Fibroblast of skin of right biceps (primary cell): ENCODE measurements at places on chromosomes 4 and X.

DNA sequence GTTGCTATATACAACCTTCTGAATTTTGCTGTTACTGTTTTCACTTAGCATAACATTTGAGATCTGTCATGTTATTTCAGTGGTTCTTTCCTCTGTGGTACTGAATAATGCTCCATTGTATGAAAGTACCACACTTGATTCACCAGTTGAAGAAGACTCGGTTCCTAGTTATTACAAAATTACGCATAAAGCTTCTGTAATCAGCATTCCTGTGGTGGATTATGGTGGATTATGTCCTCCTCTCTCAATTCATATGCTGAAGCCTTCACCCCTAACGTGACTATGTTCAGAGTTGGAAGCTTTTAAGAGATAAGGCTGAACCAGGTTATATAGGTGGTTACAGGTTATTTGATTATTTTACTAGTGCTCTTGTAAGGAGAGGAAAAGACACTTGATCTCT lies 2143.5 kb upstream of the AGA start:
- no peak for DNase-seq

DNA sequence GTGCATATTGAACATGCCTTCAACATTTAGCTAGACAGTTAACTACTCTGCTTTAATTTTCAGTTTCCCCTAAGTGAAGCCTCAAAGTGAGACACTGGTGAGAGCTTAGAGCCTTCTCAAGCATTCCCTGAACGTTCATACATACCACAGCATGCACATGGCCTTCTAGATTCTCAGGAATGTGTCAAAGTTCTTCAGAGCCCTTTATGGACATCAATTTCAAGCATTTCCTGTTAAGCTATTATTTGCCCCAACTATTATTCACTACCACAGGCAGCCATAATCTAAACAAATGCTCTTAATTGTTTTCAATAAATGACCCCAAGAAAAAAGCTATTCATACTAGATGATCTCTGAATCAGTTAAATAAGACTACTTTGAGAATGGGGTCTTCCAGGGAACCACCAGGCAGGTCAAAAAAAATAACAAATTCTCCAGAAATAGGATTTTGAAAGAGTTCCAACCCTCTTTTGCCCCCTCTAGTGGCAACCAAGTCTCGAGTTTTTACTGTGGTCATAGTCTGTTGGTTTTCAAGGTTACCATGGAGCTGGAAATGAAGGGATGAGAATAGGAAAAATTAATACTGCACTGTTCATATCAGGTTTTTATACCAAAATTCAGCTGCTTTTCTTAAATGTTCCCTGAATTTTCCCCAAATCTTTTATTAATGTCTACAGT lies 235.4 kb downstream of the RAB28 start:
- no peak for DNase-seq

- peak; percentile 0 for DNase-seq
Measured at GRCh38 chr4:140568507-140569306, at the start of gene UCP1. UCP1 (minus strand) TSS chr4:140568961; CDS start chr4:140568729, 232 bp downstream.

DNA sequence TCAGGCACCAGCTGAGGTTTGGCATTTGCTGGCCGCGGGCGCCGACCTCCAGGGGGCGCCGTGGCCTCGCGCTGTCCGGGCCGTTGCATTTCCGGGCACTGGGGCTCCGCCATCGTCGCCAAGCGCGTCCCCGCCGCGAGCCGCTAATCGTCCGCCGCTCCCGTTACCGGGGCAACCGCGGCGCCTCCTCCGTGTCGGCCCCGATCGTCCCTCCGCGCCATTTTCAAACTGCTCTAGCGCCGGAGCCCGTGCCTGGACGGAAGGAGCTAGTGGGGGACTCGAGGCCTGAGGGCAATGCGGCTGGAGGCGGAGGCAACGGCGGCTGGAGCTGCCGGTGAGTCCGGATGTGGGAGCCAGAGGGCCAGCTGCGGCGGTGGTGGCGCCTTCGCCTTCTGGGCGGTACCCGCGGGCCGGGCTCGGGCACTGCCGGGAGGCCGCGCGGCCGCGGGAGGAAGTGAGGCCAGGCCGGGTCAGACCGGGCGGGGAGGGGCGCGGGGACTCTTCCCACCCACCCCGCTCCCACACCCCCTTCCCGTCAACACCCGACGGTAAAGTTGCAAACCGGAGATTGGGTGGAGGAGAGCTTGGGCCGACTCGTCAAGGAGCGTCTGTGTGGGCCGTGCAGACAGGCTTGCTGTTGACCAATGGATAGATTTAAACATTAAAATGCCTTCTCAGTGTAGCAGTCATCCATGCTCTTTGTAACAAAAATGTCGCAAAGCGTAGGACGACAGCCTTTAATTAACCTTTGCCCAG lies at the start of gene CEP135:
Gene CEP135, plus strand, starts transcription at position 220 of the 756 bp plus-strand sequence. CDS start 3,186 bp downstream, outside the sequence.
- DNase-seq = peak; percentile 92

DNA sequence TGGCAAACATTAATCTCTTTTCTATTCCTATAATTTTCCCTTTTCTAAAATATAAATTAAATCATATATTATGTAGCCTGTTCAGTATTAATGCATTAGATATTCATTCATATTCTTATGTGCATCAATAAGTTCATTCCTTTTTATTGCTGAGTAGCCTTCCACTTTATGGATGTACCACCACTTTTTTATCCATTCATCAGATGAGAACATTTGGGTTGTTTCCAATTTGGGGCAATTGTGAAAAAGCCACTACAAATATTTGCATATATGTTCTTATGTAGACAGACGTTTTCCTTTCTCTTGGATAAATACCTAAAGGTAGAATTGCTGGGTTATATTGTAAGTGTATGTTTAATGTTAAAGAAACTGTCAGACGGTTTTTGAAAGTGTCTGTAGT lies 79.4 kb upstream of the MAPK10 start:
- no peak for DNase-seq

GRCh38 chrX:76064825-76065224 lies 108.0 kb upstream of the PBDC1 start:
- no peak for DNase-seq

- DNase-seq = peak; percentile 75
Measured at GRCh38 chr4:121778991-121779628, 14.1 kb upstream of the SMIM43 start.

GRCh38 chrX:114500622-114501021 lies 83.3 kb upstream of the HTR2C start:
- DNase-seq = no peak

- DNase-seq = no peak
Measured at GRCh38 chr4:43765514-43765913, 683.1 kb downstream of the KCTD8 start.

GRCh38 chr4:3702561-3703221 lies 63.5 kb upstream of the ADRA2C start:
- no peak for DNase-seq

DNA sequence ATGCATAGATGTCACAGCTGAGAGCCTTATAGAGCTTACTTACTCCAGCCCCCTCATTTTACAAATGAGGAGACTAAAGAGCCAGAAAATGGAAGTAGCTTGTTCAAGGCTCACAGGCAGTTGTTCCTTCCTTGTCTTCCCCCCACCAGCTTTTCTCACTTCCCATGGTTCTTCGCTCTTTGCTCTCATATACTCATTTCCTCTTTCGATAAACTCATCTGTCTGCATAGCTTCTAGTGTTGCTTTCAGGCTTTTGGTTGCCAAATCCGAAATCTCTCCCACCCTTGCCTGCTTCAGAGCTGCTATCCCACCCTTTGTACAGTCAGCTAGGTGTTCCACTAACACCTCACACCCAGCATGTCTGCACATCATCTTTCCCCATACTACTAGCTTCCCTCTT lies 25.0 kb upstream of the GJB1 start:
- no peak for DNase-seq

- DNase-seq = no peak
Measured at GRCh38 chr4:35867057-35867456, 377.3 kb downstream of the ARAP2 start.

GRCh38 chr4:139167774-139168444 lies 9.1 kb downstream of the ELF2 start:
- peak; percentile 48 for DNase-seq

- DNase-seq = no peak
Measured at GRCh38 chr4:185179488-185179887, 24.3 kb downstream of the CFAP97 start.

DNA sequence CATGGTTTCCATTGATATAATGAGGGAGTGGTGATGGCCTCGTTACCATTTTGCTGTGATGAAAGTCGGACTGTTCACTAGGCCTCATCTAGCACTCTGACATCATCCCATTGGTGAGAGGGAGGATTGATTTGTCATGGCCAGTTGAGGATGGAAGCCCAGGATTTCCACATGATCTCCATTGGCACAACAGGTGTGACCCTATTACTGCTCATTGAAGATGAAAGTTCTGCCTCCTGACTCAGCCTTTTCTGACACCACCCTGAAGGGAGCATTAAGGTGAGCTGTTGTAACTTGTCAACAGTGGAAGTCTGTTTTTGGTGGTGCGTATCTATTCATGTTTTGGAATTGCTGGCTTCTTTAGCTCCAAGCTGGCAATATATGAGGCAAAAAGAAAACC lies 144.2 kb downstream of the PABPC4L start:
- DNase-seq = no peak

DNA sequence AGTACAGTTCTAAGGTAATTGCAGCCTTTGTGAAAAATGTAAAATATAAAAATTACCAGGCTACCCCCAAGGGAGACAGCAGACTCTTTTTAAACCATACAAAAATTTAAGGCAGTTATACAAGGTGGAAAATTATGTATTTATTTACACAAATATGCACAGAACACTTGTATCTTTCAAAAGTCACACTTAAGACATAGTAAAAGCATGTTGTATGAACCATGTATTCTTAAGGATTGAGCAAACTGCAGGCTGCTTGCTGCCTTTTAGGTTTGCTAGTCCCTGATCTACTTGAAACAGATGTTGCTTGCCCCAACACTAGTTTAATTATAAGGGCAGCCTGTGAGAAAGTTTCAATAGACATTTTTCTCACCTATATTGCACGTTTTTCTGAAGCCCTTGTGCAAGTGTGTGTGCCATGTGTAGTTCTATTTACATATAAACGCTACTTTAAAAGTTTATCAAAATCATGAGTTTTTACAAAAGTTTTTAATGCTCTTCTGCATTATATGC lies 72.8 kb downstream of the PRSS12 start:
- DNase-seq = no peak

GRCh38 chr4:15104825-15105224 lies 102.5 kb downstream of the CPEB2 start:
- DNase-seq = no peak

DNA sequence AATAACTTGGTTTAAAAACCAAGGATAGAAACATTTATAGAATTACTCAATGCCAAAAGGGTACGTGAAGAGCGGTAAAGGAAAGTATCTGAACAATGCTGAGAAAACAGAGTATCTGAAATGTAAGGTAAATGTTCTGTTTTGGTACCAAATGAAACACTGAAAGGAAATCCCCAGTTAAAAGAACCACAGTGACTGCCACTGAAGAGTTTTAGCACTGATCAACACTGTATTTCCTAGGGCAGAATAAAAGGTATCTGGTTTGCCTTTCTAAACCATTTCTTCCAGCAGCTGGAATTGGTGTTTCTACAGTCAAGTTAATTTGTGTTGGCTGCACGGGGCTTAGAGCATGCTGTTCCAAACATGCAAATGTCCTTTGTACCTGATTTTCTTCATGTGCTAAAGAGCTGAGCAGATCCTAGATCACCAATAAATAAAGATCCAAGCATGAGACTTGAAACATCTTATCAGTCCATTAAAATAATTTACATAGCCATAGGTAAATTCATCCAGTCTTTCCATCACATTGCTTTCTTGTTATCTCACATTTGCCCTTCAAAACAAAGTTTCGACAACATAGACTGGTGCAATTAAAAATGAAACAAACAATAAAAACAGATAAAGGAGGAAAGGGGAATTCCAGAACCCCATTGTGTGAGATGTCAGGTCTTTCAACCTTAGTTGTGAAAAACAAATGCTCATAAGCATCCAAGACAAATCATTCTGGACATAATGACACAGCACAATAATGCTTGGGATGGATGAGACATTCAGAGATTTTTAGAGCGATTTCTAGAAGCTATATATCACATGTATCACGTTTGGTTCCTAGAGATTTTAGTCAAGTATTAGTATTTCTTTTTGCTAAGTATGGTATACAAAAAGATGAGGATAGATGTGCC lies 38.6 kb downstream of the MFAP3L start:
- DNase-seq = no peak
